ENCODE measurements at places on chromosomes 3 and 15. TPM values are rescaled to one million over a fixed set of nuclear protein-coding genes. Genes with fewer than 3 reads are reported as not detected.

The EFCC1 gene
- total RNA-seq = 0.37 TPM

The CAPN7 gene
- 13.0 TPM for total RNA-seq

The GP9 gene
- not detected for total RNA-seq

The TNFAIP8L3 gene
- total RNA-seq = 0.67 TPM

The PDZRN3 gene
- 20.5 TPM for total RNA-seq

GRCh38 chr3:188976407-188976806 is 195.4 kb upstream of the TPRG1 start:
- H3K4me3 ChIP-seq = no peak overlapping the region
- no peak overlapping the region for H3K27ac ChIP-seq
- DNase-seq = no peak
- H3K36me3 ChIP-seq = no peaks in the 10 kb centered on the region
- H3K4me1 ChIP-seq = no peaks in the 10 kb centered on the region
- no peaks in the 10 kb centered on the region for H3K27me3 ChIP-seq

GRCh38 chr3:106299300-106300098 is 430.7 kb upstream of the CBLB start:
- DNase-seq = no peak
- H3K4me3 ChIP-seq = no peak overlapping the region
- no peaks in the 10 kb centered on the region for H3K36me3 ChIP-seq
- H3K4me1 ChIP-seq = no peaks in the 10 kb centered on the region
- no peaks in the 10 kb centered on the region for H3K27me3 ChIP-seq
- no peak overlapping the region for H3K27ac ChIP-seq

DNA sequence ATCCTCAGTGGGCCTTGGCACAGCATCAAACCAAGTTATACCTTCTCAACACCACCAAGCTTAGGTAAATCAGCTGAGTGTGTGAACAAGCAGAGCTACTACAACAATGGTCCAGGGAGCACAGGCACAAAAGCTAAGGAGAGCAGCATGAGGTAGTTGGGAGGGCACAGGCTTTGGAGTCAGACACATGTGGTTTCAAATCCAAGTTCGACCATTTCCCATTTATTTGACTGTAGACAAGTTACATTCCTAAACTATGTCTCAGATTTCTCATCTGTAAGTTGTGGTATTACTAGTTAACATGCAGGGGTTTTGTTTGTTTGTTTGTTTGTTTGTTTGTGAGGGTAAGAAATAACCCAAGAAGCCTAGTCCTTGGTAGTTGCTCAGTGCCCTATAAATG is 46.9 kb downstream of the MLH1 start:
- H3K27me3 ChIP-seq = no peaks in the 10 kb centered on the region
- no peaks in the 10 kb centered on the region for H3K4me1 ChIP-seq
- H3K27ac ChIP-seq = no peak overlapping the region
- H3K36me3 ChIP-seq = peaks cover 7% of the 10 kb centered on the region
- H3K4me3 ChIP-seq = no peak overlapping the region

DNA sequence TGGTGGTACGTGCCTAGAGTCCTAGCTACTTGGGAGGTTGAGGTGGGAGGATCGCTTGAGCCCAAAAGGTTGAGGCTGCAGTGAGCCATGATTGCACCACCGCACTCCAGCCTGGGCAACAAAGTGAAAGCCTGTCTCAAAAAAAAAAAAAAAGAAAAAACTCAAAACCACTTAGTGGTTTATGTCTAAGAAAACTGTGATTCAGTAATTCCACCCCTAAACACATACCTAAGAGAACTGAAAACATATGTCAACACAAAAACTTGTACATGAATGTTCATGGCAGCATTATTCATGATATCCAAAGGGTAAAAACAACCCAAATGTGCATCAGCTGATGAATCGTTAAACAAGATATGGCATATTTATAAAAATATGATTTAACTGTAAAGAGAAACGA is 14.3 kb downstream of the SPG21 start:
- H3K27ac ChIP-seq = no peak overlapping the region
- H3K36me3 ChIP-seq = peaks cover 2% of the 10 kb centered on the region
- peaks cover 3% of the 10 kb centered on the region for H3K4me1 ChIP-seq
- H3K27me3 ChIP-seq = no peaks in the 10 kb centered on the region
- no peak for DNase-seq

GRCh38 chr15:50764461-50765194 is 878 bp downstream of the SPPL2A start:
- DNase-seq = no peak
- peak overlapping the region; percentile 46 for H3K27ac ChIP-seq

DNA sequence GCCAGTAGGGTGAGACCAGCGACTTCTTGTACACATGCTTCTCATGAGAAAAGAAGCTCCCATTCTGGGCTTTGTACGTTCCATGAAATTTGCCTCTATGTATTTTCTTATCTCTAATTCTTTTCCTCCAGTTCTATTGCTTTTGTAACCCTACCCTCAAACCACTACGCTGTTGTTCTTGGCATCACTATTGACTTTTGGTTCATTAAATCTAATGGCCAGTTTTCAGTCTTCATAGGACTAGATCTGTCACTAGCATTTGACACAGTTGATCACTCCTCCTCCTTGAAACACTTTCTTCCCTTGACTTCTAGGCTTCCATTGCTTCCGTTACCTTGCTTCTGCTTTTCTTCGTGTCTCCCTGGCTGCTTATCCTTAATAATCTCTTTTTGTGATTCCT is 121.7 kb upstream of the GOLGA6L4 start:
- no peaks in the 10 kb centered on the region for H3K27me3 ChIP-seq
- H3K27ac ChIP-seq = no peak overlapping the region
- no peaks in the 10 kb centered on the region for H3K36me3 ChIP-seq
- no peak for DNase-seq
- no peak overlapping the region for H3K4me3 ChIP-seq

GRCh38 chr3:146834917-146835316 is 229.8 kb upstream of the PLSCR5 start:
- no peaks in the 10 kb centered on the region for H3K27me3 ChIP-seq
- DNase-seq = no peak
- no peak overlapping the region for H3K4me3 ChIP-seq
- no peaks in the 10 kb centered on the region for H3K4me1 ChIP-seq
- H3K27ac ChIP-seq = no peak overlapping the region

DNA sequence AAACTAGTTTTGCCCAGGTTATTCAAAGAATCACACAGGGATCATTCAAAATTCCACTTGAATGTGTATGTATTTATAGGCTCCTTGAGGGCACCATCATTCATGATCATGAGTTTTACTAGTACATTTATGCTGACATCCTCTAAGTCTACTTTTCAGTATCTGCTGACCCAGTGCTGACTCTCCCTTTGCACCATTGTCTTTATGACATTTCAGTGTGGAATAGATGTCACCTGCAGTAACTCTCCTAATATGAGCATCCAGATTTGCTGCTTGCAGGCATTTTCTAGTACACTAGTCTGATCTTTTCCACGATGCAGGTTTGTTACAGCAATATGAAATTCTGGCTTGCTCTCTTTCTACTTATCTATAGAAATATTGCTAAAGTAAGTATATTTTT is 1603.5 kb downstream of the SI start:
- no peak overlapping the region for H3K27ac ChIP-seq
- no peaks in the 10 kb centered on the region for H3K4me1 ChIP-seq
- no peak overlapping the region for H3K4me3 ChIP-seq
- no peaks in the 10 kb centered on the region for H3K27me3 ChIP-seq

DNA sequence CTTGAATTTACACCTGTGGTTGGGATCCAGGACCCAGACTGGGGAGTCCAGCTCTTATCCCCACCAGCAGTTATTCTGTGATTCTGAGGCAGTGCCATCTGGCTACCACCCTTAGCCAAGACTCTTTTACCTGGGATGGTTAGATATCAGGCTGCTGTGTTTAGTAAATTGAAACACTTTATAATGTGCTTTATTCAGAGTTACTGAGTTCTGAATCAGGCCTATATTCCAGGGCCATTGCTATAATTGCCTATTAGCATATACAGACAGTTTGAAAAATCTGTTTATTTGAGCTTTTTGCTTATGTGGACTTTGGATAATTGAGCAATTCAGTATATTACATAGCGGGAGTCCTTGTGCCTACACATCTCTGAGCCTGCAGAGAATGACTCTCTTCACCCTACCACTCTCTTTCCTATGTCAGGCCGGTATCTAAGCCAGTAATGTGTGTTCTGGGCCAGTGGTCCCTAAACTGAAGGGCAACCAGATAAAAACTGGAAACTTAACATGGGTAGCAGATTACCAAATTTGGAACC is 45.4 kb upstream of the TRAK1 start:
- DNase-seq = no peak
- no peak overlapping the region for H3K4me3 ChIP-seq
- no peak overlapping the region for H3K27ac ChIP-seq
- no peaks in the 10 kb centered on the region for H3K36me3 ChIP-seq
- peaks cover 7% of the 10 kb centered on the region for H3K4me1 ChIP-seq

DNA sequence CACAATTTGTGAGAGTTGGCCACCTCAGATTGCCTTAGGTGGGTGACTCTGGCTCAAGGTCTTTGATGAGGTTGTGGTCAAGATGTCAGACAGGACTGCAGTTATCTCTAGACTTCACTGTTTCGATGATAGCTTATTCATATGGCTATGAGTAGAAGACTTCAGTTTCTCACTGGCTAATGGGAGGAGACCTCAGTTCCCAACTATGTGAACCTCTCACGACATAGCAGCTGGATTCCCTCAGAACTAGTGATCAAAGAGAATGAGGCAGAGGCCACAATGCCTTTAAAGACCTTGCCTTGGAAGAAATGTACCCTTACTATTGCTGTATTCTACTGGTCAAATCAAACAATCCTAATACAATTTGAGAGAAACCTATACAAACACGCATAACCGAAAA is 607.5 kb upstream of the ROBO2 start:
- no peaks in the 10 kb centered on the region for H3K27me3 ChIP-seq
- no peak for DNase-seq
- no peaks in the 10 kb centered on the region for H3K4me1 ChIP-seq
- no peak overlapping the region for H3K27ac ChIP-seq

DNA sequence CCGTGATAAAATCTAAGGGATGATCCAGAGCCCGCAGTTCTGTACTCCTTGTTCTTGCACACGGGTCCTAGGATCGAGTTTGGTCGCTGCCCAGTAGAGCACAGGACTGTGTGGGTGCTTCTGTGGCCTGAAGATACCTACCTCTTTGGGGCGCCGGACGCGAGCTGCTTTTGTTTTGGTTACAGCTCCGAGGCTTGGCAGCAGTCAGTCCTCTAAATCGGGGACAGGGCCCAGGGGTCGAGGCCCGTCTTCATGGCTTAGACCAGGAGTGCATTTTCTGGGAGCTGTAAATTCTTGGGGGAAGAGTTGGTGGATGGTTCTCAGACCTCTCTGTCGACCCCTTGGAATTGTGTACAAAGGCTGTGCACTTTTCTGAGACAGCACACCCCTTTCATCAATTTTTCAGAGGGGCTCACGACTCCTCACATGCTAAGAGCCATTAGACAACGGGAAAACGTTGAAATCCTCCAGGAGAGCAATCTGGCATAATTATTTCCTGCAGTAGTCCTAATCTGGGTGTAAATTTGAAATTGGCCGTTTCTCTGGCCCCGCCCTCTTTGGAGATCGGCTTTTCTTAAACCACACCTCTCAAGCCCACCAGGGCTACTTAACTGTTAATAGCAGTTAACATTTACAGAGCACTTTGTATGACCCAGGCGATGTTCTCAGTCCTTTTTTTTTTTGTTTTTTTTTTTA is 928 bp downstream of the CEP97 start:
- peak; percentile 55 for DNase-seq
- peak overlapping the region; percentile 97 for H3K4me3 ChIP-seq
- no peaks in the 10 kb centered on the region for H3K27me3 ChIP-seq
- 0 out of 2 replicates have a peak, but pooled peaks cover 2% of the 10 kb centered on the region for H3K36me3 ChIP-seq
- H3K4me1 ChIP-seq = no peaks in the 10 kb centered on the region

- no peaks in the 10 kb centered on the region for H3K4me1 ChIP-seq
- DNase-seq = peak; percentile 40
- H3K36me3 ChIP-seq = no peaks in the 10 kb centered on the region
- H3K4me3 ChIP-seq = no peak overlapping the region
Observed at GRCh38 chr3:126538316-126538715, 14.4 kb downstream of the CHST13 start.

DNA sequence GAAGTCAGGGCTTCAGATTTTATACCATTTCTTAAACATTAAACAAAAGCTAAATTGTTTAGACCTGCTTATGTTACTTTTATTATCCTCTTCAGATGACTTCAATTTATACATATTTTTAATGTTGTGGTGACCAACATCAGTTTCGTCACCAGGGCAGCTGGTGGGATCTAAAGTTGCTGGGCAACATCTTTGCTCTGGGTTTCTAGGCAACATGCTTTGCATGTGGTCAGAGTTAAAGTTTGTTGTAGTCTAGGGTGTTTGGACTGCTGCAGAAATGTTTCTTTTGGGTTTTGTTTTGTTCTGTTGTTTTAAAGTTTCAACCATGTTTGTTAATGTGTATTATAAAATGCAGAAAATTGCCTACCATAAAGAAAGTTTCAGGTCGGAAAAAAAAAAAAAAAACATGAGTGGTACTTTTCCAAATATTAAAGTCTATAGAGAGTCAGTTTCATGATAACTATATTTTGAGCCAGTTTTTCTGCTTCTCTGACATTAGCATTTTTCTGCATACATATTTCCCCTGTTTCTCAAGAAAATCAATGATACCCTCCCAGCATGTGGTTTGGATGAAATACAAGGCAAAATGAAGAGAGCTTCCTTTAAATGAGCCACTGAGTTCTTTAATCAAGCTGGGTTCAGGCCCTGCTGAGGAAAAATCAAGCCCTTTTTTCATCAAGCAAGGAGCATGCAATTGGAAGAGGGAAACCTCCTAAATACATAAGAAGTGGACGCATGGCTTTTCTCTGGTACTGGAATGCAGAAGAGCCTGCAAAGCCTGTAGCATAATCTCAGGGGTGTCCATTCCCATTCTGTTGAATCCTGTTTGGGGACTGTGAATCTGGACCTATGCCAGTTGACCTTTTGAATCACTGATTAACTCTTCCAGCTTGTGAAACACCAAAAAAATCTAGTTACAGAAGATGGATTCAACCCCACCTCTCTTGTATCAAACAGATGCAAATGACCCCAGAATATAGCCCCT is 35.0 kb upstream of the VGLL3 start:
- no peak overlapping the region for H3K4me3 ChIP-seq
- H3K36me3 ChIP-seq = no peaks in the 10 kb centered on the region
- no peak overlapping the region for H3K27ac ChIP-seq
- no peak for DNase-seq

DNA sequence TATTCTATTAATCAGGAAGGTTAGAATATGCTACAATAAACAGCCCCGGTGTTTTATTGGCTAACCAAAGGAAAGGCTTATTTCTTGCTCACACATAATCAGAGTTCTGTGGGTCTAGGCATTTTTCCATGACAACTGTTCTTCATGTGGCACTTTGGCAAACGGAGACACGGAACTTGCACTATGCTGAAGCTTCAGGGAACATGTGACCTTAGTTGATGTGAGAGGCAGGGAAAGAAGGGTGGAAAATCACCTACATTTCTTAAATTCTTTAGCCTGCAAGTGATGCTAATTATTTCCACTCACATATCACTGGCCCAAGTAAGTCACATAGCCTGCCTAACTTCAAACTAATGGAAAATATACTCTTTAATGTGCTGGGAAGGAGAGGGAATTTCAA is 344.6 kb downstream of the SV2B start:
- H3K27ac ChIP-seq = no peak overlapping the region
- H3K36me3 ChIP-seq = no peaks in the 10 kb centered on the region
- H3K27me3 ChIP-seq = no peaks in the 10 kb centered on the region
- H3K4me1 ChIP-seq = no peaks in the 10 kb centered on the region
- DNase-seq = no peak
- no peak overlapping the region for H3K4me3 ChIP-seq

GRCh38 chr3:48372377-48372770 is 355 bp downstream of the FBXW12 start:
- no peaks in the 10 kb centered on the region for H3K36me3 ChIP-seq
- H3K27me3 ChIP-seq = no peaks in the 10 kb centered on the region
- no peak overlapping the region for H3K4me3 ChIP-seq
- DNase-seq = no peak
- H3K4me1 ChIP-seq = peaks cover 5% of the 10 kb centered on the region
- H3K27ac ChIP-seq = no peak overlapping the region

- no peak overlapping the region for H3K4me3 ChIP-seq
- no peaks in the 10 kb centered on the region for H3K4me1 ChIP-seq
- H3K27me3 ChIP-seq = no peaks in the 10 kb centered on the region
- no peak overlapping the region for H3K27ac ChIP-seq
Observed at GRCh38 chr3:23566499-23566898, 239.3 kb upstream of the UBE2E1 start.

Data from H1 (cell line).